ENCODE measurements at places on chromosomes 1 and 21.
A peak's percentile ranks its signal among the peaks of the same experiment; 100 is the strongest.

DNA sequence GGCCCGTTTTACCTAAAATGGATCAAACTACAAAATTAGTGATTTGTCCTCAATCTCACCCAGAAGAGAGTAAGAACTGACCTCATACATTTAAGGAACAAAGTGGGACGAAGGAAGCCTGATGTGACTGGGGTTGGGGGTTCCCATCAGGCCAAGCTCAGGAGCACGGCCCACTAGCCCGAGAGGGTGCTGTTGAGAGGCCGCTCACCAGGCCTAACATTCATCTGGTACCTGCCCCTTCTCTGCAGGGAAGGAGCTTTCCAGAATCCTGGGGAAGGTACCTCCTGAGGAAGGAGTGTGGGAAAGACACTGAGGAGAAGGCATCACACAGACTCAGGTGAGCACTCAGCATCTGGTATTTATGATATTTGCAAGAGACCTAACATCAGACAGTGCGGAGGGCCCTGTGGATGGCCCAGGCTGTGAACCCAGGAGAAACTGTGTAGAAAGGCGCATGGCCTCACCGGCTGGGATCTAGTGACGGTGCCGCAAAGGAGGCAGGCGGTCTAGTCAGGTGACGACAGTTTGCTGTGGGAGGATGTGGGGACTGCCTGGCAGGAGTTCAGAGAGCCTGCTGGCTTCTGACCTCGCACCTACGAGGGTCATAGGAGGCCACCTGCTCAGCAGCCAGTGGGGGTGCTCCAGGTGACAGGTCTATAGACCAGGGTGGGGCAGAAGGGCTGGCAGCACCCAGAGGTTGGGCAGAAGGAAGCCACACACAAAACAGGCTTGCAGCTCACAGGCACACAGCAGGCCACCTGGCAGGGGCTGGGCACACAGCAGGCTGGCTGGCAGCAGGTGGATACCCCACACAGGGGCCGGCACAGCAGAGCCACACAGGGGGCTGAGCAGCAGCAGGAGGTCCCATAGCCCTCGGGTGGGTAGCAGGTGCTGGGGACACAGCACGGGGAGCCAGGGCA lies 543 bp downstream of the KRTAP12-4 start:
- peak; percentile 18 for DNase-seq

DNA sequence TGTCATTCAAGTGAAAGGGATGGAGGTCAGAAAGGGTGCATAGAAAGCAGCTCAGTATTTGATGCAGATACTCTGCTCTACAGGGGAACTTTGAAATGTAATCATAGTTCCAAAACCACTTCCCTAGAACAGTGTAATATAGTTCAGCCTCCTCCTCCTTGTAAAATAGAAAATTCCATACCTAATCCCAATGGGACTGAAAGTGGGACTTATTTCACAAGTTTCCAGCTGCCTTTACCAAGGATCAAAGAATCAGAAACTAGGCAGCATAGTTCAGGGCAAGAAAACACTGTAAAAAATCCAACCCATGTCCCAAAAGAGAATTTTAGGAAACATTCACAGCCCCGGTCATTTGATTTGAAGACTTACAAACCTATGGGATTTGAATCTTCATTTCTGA lies 8.1 kb upstream of the TMCO2 start:
- DNase-seq, result no peak

- no peak for DNase-seq
Measured at GRCh38 chr1:25737130-25737529, 62.9 kb upstream of the SELENON start.

DNA sequence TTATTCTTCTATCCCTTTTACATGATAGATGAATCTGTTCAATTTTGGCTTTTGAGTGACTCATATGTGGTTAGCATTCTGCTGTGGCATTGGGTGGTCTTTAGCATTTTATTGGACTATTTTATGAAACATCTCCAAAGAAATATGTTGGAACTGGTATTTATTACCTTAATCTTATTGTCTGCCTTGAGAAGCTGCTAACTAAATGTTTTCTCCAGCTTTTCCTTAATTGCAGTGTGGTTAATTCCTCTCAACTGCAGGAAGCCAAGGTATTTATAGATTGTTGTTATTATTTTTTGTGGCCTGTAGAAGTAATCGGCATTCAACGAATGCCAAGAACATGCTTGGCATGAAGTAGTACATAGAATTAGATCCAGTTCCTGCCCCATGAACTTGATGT lies 64.1 kb downstream of the NOS1AP start:
- DNase-seq, result no peak

- no peak for DNase-seq
Measured at GRCh38 chr1:115547696-115548095, 94.1 kb upstream of the VANGL1 start.

GRCh38 chr1:119136401-119136800 lies 4.1 kb downstream of the WARS2 start:
- DNase-seq, result no peak

DNA sequence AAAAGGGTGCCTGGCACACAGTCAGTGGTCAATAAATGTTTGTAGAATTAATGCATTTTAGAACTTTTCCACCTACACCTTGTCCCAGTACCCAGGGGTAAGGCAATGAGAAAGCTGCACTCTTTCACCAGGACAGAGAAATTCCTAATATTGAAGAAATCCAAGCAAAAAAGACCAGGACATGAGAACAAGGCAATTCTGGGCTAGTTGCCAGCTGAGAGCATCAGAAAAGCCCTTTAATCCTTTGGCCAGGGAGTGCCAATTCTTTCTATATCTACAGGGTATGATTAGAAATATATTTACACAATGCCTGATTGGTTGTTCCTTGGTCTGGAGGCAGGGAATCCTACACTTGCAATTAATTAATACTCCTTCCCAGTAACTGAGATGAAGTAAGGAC lies 492.4 kb upstream of the NFIA start:
- DNase-seq, result no peak

DNA sequence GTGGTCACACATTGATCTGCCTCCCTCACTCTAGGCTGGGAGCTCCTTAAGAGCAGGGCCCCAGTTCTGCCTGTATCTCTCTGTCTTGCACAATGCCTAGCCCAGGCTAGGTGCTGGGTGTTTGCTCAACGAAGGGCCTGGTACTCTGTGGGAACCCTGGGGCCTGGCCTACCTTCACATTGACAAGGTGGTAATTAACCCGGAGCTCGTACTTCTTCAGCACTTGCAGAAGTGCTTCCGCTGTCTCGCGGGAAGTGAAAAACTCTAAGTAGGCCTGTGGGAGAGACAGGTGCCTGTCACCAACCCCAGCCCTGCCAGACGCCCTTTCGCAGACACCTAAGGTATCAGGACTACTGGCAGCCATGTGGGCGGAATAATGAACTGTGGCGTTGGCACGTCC lies 13.7 kb downstream of the MTHFR start:
- no peak for DNase-seq

- DNase-seq, result no peak
Measured at GRCh38 chr21:41832596-41833496, 46.3 kb downstream of the PRDM15 start.

DNA sequence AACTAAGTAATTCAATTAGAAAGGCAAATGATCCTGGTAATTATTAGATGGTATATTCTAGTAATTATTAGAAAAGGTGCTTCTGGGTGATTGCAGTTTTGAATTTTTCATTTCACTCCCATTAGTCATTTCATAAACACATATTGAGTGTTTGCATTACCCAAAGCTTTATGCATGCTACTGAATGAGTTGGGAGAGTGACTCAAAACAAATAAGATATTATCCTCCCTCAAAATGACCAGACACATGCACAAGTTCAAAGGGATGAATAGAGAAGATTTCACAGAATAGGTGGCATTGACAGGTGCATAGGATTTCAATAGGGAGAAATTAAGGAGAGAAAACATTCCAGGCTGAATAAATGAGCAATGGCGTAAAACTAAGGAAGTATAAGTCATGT lies 84.7 kb downstream of the PHTF1 start:
- DNase-seq, result no peak

GRCh38 chr1:9406111-9406510 lies 113.4 kb downstream of the SPSB1 start:
- DNase-seq, result no peak

- no peak for DNase-seq
Measured at GRCh38 chr1:31387612-31388011, 14.7 kb upstream of the FABP3 start.

GRCh38 chr1:79945391-79945790 lies 938.9 kb upstream of the ADGRL4 start:
- DNase-seq, result no peak

DNA sequence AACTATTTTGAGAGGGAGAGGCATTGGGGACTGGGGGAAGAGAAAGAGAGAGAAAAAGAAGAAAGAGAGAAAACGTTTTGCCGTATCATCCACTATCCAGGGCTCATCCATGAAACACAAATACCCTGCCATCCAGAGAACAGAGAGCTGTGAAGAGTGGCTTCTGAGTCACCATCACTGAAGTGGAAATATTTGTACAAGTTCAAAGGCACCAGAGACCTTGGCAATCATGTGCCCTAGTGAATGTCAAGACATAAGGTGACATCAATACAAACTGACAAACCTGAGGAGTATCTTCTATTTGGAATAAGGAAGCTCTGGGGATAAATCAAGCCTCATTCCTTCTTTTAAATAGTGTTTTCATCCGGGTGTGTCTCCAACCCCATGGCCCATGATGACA lies 197.2 kb upstream of the PROX1 start:
- DNase-seq, result no peak

DNA sequence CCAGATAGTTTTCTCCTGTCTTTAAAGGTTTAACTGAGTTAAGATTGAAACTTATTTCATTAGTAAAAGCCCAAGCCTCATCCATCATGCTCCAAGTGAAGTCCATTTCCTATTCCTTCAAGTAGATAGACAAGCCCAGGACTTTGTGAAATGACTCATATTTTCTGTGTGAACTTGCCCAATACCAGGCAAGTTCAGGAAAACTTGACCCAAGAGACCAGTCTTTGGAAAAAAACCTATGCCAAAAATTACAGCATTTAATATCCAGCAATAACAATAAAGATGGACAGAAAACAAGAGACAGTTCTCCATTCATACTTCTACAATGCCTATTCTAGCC lies 405 bp upstream of the RAB29 start:
- DNase-seq, result no peak

- DNase-seq, result no peak
Measured at GRCh38 chr21:27101523-27101922, 134.6 kb upstream of the ADAMTS5 start.

GRCh38 chr1:171501305-171502024 lies 16.1 kb downstream of the PRRC2C start:
- no peak for DNase-seq

DNA sequence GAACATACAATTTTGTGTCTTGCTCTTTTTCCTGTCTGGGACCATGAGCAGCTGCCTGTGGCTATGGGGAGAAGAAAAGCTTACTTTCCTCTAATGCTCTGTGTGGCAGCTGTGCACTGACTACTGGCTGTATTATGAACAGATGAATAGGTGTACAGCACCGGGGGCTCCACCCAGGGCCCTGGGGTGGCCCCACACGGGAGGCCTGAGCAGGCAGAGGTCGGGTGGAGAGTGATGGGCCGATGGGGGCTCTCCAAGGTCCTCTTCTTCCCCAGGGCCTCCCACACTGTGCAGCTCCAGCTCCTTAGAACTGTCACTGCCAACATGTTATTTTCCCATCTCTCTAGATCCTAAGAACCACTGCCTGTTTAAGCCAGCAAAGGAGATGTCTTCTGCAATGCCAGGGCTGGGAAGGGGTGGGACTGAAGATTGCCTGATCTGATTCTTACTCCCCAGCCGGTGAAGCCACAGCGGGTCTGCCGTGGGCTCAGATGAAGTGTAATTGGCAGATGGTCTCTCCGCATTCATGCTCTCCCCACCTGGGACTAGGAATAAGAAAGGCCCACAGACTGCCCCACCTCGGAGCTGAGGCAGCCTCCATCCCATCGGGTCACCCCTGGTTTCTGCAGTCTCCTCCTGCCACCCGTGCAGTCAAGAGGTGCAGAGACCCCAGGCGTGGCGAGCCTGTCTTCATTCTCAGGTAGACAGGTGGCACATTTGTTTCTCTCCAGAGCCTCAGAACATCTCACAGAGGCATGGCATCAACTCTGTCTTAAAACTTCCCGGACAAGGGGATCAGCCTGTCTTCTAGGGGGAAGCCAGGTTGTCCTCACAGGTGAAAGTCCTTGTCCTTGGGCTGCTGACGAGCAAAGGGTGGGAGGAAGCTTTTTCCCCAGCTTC lies 186.5 kb upstream of the GALNT2 start:
- no peak for DNase-seq

- no peak for DNase-seq
Measured at GRCh38 chr1:30345491-30346130, 377.8 kb downstream of the MATN1 start.

DNA sequence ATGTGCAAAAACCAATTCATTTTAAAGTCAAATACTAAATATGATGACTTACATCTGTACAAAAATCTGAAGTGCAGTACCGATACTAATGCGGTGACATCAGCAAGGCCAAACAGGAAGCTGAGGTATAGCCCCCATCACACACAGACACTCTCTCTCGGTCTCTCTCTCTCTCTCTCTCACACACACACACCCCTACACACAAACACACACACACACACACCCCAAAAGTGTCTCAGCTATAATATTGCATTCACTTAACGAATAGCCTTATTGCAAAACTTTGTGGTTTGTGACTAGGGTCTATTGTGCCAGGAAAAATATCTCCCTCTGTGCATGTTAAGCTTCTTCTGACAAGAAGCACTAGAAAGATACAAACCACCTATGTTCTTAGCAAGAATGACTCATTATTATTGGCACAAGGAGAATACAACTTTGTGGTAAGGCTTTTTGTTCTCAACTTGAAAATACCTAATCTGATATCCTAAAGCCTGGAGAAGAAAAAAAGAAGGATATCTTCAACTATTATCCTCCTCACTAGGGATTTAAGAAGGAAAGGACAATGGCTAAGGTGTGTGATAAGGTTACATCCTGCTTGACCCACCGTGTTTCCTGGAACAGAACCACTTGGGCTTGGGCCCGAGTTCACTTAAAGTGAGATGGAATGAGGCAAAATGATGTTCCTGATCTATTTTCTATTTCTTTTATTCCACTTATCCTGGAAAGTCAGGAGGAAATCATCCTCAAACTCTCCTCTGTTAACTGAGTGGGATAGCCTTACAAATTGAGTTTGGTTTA lies 107.1 kb downstream of the NIBAN1 start:
- peak; percentile 32 for DNase-seq

- DNase-seq, result no peak
Measured at GRCh38 chr1:25556791-25557476, 13.5 kb downstream of the LDLRAP1 start.

DNA sequence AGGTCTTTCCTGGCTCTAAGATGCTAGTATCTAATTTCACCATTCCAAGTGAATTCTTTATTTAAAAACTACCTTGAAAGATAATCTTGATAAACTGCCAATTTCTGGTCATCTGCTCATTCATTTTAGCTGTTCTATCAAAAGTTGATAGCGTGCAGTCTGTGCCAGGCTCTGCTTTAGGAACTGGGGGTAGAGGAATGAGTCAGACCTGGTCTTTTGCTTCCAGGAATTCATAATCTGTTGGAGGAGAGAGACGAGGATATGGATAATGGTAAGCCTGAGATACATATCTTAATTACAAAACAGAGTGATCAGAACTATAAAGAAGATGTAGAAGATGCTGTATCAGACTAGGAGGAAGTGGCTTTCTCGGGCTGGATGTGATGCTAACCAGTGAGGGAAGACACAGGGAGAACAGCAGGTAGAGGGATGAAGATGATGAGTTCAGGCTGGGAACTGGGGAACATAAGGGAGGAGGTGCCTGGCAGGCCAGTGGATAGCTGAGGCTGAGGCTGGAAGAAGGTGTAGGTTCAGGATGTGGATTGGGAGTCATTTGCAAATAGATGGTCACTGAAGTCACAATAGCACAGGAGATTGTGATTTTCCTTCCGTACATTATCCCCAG lies 12.3 kb upstream of the PHC2 start:
- no peak for DNase-seq

- no peak for DNase-seq
Measured at GRCh38 chr1:25620211-25620610, 3.6 kb downstream of the MAN1C1 start.

Measured in activated T-helper 9 cell treated with anti-CD3 and anti-CD28 coated beads, Interleukin-2, amount 50 U/mL, for 16 hours (primary cell).